ENCODE measurements at places on chromosomes 3 and 15. TPM values are rescaled to one million over a fixed set of nuclear protein-coding genes. Genes with fewer than 3 reads are reported as not detected.
A peak's percentile ranks its signal among the peaks of the same experiment; 100 is the strongest.

GRCh38 chr3:189307963-189308362 lies 136.2 kb downstream of the TPRG1 start:
- peaks cover 49% of the 10 kb centered on the region for H3K4me1 ChIP-seq
- no peaks in the 10 kb centered on the region for H3K27me3 ChIP-seq
- peak overlapping the region; percentile 62 for H3K4me3 ChIP-seq
- no peak for DNase-seq

DNA sequence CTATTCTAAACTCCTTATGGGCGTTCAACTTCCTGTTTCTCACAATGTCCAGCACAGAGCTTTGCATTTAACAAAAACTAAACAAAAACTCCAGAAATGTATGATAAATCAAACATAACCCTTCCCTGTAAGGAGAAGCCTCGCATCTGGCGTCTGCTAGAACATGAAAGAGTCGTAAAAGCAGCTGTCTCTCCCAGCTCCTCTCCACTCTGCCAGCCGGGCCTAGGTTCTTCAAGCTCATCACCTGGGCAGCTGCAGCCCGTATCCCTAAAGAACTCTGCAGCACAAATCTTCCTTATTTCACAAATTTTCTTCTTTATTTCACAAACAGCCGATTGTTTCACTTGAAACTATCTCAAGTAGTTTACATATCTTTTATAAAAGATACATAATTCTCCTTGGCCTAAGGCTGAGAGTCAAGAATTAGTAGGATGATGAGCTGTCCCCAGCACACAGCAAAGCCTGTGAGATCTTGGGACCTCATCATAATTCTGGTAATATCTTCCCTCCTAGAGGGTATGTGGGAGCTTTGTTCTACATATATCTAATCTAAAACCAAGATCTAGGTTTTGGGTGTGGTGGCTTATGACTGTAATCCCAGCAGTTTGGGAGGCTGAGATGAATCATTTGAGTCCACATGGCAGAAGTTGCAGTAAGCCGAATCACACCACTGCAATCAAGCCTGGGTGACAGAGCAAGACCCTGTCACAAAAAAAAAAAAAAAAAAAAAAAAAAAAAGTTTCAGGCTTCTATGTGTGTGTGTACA lies 35.3 kb downstream of the ANXA2 start:
- H3K27me3 ChIP-seq = no peaks in the 10 kb centered on the region
- peak overlapping the region; percentile 80 for H3K27ac ChIP-seq
- peaks cover 73% of the 10 kb centered on the region for H3K36me3 ChIP-seq
- peaks cover 47% of the 10 kb centered on the region for H3K4me1 ChIP-seq

GRCh38 chr3:62201438-62202035 lies 171.8 kb downstream of the FEZF2 start:
- no peak for DNase-seq
- H3K27me3 ChIP-seq = no peaks in the 10 kb centered on the region
- no peak overlapping the region for H3K4me3 ChIP-seq
- no peaks in the 10 kb centered on the region for H3K4me1 ChIP-seq

DNA sequence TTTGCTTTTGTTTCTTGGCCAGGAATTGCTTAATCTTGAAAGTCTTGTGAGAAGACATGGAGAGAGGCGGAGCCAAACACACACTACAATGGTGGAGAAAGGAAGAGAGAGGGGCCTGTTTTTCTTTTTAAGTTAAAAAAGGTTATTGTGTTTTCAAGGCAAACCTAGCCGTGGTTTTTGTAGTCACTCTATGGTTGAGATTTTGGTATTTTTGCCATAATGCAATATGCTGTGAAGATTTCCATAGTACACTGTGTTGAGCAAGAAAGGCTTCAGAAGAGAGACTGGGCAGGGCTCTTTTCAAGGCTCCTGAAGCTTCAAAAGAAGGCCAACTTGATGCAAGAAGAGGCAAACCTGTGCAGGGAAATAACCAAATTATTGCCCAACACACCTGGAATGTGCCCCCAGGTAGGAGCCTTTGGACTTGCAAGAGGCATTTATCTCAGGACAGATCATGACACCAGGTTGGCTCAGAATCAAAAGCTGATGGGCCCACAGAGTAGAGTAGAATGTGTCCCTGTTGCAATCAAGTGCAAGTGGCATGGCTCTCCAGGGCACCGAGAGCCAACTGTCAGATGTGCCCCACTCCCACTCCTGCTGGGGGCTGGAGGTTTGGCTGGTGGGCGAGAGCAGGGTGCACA lies 22.1 kb downstream of the AMOTL2 start:
- no peak for DNase-seq
- H3K4me1 ChIP-seq = no peaks in the 10 kb centered on the region
- H3K27me3 ChIP-seq = no peaks in the 10 kb centered on the region

DNA sequence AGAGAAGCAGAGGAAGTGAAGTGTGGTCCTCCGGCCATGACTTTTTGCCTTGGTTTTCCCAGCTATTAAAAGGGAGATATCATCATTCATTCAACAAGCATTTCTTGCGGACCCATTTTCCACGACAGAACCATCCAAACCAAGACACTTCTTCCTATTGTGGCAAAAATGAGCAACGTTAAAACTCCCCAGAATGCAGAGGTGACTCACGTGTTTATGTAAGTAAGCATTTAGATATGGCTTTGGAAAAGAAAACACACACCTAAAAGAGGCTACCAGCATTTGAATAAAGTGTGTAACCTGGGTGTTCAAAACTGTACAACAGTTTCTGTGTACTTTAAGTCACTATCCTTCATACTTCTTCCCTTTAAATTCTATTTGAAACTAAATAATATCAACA lies 181.3 kb downstream of the RORA start:
- no peak for DNase-seq
- H3K4me3 ChIP-seq = no peak overlapping the region
- H3K4me1 ChIP-seq = no peaks in the 10 kb centered on the region
- H3K27me3 ChIP-seq = peaks cover 17% of the 10 kb centered on the region
- no peaks in the 10 kb centered on the region for H3K36me3 ChIP-seq
- H3K27ac ChIP-seq = no peak overlapping the region

DNA sequence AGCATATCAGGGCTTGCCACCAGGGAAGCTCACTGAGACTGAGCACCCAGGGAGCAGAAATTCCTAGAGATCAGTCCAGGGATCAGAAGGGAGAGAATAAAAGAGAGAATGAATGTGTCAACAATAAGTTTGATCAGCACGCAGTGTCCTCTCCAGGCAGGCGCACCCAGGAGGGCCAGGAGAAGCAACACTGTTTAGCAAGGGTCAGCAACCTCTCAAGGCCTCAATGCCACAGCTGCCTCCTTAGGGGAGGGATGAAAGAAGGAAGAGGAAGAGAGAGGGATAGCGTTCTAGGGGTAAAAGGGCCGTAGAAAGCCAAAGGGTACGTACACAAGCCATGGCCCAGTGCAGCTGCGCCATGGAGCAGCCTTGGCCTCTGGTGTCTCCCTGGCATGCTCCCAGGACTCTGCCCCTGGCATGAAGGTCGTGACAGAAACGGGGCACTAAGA lies 399.8 kb downstream of the SHQ1 start:
- no peak overlapping the region for H3K4me3 ChIP-seq
- no peak for DNase-seq
- H3K36me3 ChIP-seq = peaks cover 27% of the 10 kb centered on the region
- H3K27me3 ChIP-seq = peaks cover 22% of the 10 kb centered on the region
- no peak overlapping the region for H3K27ac ChIP-seq
- H3K4me1 ChIP-seq = peaks cover 35% of the 10 kb centered on the region

- H3K4me3 ChIP-seq = no peak overlapping the region
- H3K27ac ChIP-seq = no peak overlapping the region
- no peak for DNase-seq
- peaks cover 13% of the 10 kb centered on the region for H3K36me3 ChIP-seq
- H3K4me1 ChIP-seq = peaks cover 33% of the 10 kb centered on the region
These were observed 18.6 kb upstream of the MTMR10 start for GRCh38 chr15:31010036-31010435.

DNA sequence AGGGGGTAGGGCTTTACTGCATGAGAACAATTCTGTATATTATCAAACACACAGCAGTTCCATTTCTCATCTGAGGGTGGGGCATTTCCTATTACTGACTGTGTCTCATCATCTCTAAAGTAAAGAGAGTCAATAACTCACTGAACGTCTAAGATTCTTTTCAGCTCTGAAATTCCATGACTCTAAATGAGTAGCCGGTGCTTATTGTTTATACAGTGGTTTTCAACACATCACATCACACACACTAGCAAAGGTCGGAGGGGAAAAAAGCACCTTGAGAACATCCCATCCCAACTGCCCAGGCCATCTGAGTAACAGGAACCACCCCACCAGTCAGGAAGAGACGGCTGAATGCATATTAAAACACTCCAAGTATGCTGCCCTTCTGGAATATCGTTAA lies 196.0 kb downstream of the SUCLG2 start:
- no peaks in the 10 kb centered on the region for H3K27me3 ChIP-seq
- no peak overlapping the region for H3K27ac ChIP-seq
- no peak for DNase-seq
- peaks cover 4% of the 10 kb centered on the region for H3K4me1 ChIP-seq
- no peak overlapping the region for H3K4me3 ChIP-seq

GRCh38 chr3:56339244-56339643 lies 129.0 kb downstream of the ERC2 start:
- no peak overlapping the region for H3K27ac ChIP-seq
- no peak overlapping the region for H3K4me3 ChIP-seq
- H3K36me3 ChIP-seq = no peaks in the 10 kb centered on the region
- H3K27me3 ChIP-seq = peaks cover 14% of the 10 kb centered on the region
- H3K4me1 ChIP-seq = no peaks in the 10 kb centered on the region

GRCh38 chr3:187212196-187212545 lies 14.9 kb downstream of the RTP1 start:
- H3K4me1 ChIP-seq = no peaks in the 10 kb centered on the region
- H3K27ac ChIP-seq = no peak overlapping the region
- peaks cover 19% of the 10 kb centered on the region for H3K27me3 ChIP-seq
- no peaks in the 10 kb centered on the region for H3K36me3 ChIP-seq
- DNase-seq = no peak
- H3K4me3 ChIP-seq = no peak overlapping the region

DNA sequence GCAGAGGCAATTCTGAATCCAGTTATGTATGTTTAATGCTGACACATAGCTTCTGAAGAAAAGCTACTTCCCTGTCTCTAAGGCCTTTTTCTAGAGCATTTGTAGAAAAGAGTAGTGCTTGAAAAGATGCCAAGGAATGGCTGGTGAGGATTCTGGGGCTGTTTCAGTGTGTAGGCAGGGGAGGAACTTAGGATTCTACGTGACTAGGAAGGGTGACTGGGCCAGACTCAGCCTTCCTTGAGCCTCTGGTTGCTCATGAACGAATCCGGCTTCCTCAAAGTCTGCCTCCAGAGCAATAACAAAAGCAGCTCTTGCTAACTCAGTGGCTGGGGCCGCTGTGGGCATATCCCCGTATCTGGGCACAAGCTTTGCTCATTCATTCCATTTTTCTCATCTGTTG lies 104.8 kb upstream of the WNT5A start:
- H3K4me3 ChIP-seq = no peak overlapping the region
- DNase-seq = no peak
- H3K36me3 ChIP-seq = no peaks in the 10 kb centered on the region
- no peak overlapping the region for H3K27ac ChIP-seq
- no peaks in the 10 kb centered on the region for H3K4me1 ChIP-seq

GRCh38 chr3:33758864-33759263 lies 39.6 kb upstream of the PDCD6IP start:
- DNase-seq = no peak
- H3K36me3 ChIP-seq = peaks cover 6% of the 10 kb centered on the region
- H3K4me3 ChIP-seq = no peak overlapping the region
- H3K27ac ChIP-seq = no peak overlapping the region
- peaks cover 4% of the 10 kb centered on the region for H3K27me3 ChIP-seq
- no peaks in the 10 kb centered on the region for H3K4me1 ChIP-seq

GRCh38 chr3:36493051-36493450 lies 112.7 kb downstream of the STAC start:
- H3K27ac ChIP-seq = no peak overlapping the region
- peaks cover 2% of the 10 kb centered on the region for H3K27me3 ChIP-seq
- no peaks in the 10 kb centered on the region for H3K4me1 ChIP-seq
- DNase-seq = no peak
- H3K36me3 ChIP-seq = no peaks in the 10 kb centered on the region

GRCh38 chr3:144275005-144275404 lies 303.4 kb downstream of the DIPK2A start:
- H3K36me3 ChIP-seq = no peaks in the 10 kb centered on the region
- H3K27ac ChIP-seq = no peak overlapping the region
- DNase-seq = no peak

- no peak overlapping the region for H3K27ac ChIP-seq
- H3K4me1 ChIP-seq = peaks cover 4% of the 10 kb centered on the region
- DNase-seq = no peak
- peaks cover 12% of the 10 kb centered on the region for H3K36me3 ChIP-seq
- no peaks in the 10 kb centered on the region for H3K27me3 ChIP-seq
These were observed 62.2 kb downstream of the VGLL4 start for GRCh38 chr3:11581237-11582190.

- H3K4me1 ChIP-seq = no peaks in the 10 kb centered on the region
- H3K4me3 ChIP-seq = no peak overlapping the region
- H3K27ac ChIP-seq = no peak overlapping the region
- no peaks in the 10 kb centered on the region for H3K36me3 ChIP-seq
- no peaks in the 10 kb centered on the region for H3K27me3 ChIP-seq
These were observed 100.7 kb downstream of the ZIC4 start for GRCh38 chr3:147305533-147306250.

DNA sequence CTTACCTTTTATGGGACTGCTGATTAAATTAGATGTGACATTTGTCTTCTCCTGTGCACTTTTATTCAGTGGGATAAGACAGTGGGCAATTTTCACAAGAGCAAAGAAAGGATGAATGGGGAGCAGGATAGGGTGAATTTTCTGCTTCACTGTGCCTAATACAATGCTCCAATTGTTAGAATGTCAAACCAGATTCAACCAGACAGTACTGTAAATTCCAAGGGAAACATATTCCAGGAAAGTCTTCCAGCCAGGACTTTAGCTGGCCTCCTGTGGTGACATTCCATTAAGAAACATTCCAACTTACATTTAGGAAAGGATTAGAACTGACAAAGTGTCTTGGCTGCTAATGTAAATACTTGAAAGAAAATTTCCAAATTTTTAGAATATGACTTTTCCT lies 100.1 kb upstream of the PROK2 start:
- DNase-seq = no peak
- H3K27ac ChIP-seq = no peak overlapping the region
- no peaks in the 10 kb centered on the region for H3K36me3 ChIP-seq
- H3K4me3 ChIP-seq = no peak overlapping the region

DNA sequence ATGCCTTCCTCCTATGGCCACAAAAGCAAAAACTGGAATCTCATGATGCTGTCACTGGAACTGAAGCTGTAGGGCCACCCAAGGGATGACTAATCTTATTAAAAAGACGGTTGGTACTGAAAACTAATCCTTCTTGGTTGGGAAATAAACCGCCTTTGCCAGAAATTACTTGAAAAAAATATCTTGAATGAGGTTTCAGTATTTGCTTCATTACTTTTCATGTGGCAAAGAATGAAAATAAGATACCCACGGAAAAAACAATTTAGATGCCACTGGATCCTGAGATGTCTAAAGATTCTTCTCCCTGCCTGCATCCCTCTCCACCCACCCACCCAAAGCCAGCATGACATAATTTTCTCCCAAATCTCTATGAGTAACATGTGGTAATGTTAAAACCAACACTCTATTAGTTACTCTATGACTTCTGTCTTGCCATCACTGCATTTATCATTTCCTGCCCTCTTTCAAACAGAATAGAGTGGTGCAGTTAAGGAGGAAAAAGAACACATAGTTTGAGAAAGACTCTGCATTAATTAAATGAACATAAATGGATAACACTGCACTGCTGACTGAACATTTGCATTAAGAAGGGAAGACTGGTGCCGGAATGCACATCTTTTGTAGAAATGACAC lies 111.8 kb upstream of the DPH6 start:
- DNase-seq = no peak
- H3K27ac ChIP-seq = no peak overlapping the region
- peaks cover 11% of the 10 kb centered on the region for H3K27me3 ChIP-seq
- H3K36me3 ChIP-seq = no peaks in the 10 kb centered on the region

Gene PTH1R
- total RNA-seq = not detected

Gene LAMB2
- total RNA-seq = not detected

Gene CERS3
- 0.33 TPM for total RNA-seq

Gene CFAP91
- not detected for total RNA-seq

Gene PDZRN3
- total RNA-seq = not detected

Gene THAP10
- 0.15 TPM for total RNA-seq

Gene TMCO5A
- total RNA-seq = not detected

Gene HPS3
- total RNA-seq = 33.7 TPM
